ENCODE measurements at places on chromosomes 5 and 9. TPM values are rescaled to one million over a fixed set of nuclear protein-coding genes. Genes with fewer than 3 reads are reported as not detected.

GRCh38 chr5:167678481-167678880, 613.0 kb upstream of the WWC1 start:
- no peaks in the 10 kb centered on the region for H3K36me3 ChIP-seq
- no peak overlapping the region for H3K27ac ChIP-seq
- no peak overlapping the region for H3K4me3 ChIP-seq
- no peaks in the 10 kb centered on the region for H3K4me1 ChIP-seq
- DNase-seq = no peak

The PDLIM4 gene
- not detected for total RNA-seq

GRCh38 chr5:56673171-56673570, 142.2 kb upstream of the MAP3K1 start:
- peaks cover 25% of the 10 kb centered on the region for H3K4me1 ChIP-seq
- H3K27ac ChIP-seq = no peak overlapping the region
- H3K27me3 ChIP-seq = no peaks in the 10 kb centered on the region
- no peaks in the 10 kb centered on the region for H3K36me3 ChIP-seq

DNA sequence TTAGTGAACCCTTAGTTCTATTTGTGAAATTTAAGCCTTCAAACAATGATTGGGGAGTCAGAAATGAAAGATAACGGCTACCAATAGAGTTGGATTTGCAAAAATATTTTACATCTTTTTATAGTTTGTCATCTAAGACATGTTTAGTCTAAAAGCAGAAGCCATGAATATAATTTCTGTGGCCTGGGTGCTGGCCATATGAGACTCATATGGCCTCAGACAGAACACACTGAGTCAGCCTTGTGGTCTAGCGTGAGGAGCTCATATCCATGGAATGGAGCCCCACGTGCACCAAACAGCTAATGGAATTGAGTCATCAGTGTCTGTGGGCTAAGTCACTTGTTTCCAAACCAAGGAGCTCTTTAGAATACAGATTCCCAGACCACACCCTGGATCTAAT, 240.7 kb upstream of the NREP start:
- no peak overlapping the region for H3K27ac ChIP-seq
- H3K4me3 ChIP-seq = no peak overlapping the region
- H3K27me3 ChIP-seq = peaks cover 15% of the 10 kb centered on the region
- DNase-seq = no peak
- peaks cover 3% of the 10 kb centered on the region for H3K4me1 ChIP-seq

- H3K36me3 ChIP-seq = no peaks in the 10 kb centered on the region
- H3K27me3 ChIP-seq = no peaks in the 10 kb centered on the region
- H3K27ac ChIP-seq = no peak overlapping the region
Observed at GRCh38 chr9:36035006-36035405, 1.7 kb upstream of the RECK start.

DNA sequence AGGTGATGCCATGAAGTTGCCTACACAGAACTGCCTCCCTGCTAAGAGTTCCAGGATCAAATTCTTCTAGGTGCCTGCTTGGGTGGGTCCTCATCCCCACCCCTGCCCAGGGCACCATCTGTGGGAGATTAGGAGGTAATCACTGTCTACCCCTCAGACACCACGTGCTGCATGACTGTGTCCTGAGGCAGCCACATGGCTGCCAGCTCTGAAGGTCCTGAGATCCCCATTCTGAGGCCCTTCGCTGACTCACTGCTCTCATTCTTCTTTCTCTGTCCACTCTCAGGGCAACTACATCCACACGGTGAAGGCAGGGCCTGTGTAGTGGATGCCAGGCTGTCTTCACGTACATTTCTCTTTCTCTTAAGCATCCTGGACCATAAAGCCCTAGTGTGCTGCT, 222.9 kb upstream of the ANKRD55 start:
- H3K27me3 ChIP-seq = no peaks in the 10 kb centered on the region
- H3K4me1 ChIP-seq = no peaks in the 10 kb centered on the region
- no peak for DNase-seq
- H3K36me3 ChIP-seq = no peaks in the 10 kb centered on the region
